ENCODE measurements at places on chromosomes 6 and 20.

DNA sequence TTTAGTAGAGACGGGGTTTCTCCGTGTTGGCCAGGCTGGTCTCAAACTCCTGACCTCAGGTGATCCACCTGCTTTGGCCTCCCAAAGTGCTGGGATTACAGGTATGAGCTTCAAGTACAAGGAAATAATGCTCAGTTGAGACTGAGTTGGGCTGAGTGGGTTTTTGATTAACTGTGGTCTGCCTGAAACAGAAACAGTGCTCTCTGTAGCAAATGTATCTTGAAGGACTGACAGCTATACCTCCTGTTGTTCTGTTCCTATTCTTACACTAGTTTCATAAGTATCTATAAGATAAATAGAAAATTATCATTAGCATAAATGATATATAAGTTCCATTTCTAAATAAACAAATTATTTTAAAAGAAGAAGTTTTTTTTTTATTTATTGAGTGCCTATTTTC, 142.8 kb upstream of the PTPRK start:
- no peak for DNase-seq

DNA sequence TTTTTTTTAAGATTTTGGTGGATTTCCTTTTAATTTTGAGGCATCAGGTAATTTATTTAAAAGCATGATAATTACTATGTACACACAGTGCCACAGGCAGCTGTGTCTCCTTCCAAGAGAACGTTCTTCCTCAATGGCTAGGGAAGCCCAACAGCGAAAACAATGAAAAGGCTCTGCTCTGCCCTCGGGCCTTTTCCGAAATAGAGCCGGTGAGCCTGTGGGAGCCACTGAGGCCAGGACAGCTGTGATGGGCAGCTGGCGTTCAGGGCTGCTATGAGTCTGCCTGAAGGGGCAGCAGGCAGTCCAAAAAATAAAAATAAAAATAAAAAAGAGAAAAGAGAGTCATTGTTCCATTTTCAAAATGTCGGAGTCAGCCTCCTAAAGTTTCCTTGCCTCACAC, 443.8 kb downstream of the KIF16B start:
- DNase-seq, result no peak

DNA sequence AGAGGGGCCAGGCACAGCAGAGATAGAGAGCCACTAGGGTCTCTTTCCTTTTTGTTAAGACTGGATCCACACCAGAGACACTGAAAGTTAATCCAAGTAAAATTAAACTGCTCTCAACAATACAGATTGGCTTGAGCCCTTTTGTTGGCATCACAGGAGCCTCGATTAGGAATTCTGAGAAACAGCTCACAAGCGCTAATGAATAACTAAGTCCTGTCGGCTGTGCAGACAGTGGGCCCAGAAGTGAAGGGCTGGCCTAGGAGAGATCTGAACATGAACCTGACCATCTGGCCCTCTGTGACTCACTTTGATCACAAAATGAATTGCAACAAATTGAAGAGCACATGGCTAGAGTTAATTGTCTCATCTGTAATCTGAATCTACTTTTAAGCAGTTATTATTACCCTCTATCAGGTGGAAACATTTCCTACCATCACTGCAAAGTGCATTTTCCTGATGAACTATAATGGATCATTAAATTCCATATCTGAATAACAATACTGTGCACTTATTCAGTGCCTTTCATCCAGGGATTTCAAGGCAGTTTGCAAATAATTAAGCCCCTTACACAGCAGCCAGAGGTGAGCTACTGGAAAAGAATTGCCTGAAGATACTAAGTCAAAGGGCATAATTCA, 3.2 kb downstream of the BACH2 start:
- peak; percentile 8 for DNase-seq

- DNase-seq, result no peak
Observed at GRCh38 chr6:43275801-43276576, 22.1 kb upstream of the SLC22A7 start.

GRCh38 chr20:64057628-64058498, 5.1 kb upstream of the TCEA2 start:
- peak; percentile 40 for DNase-seq

GRCh38 chr20:34112600-34113101, 608 bp upstream of the EIF2S2 start:
- DNase-seq, result peak; percentile 31

GRCh38 chr20:46282669-46283068, 25.6 kb downstream of the CDH22 start:
- DNase-seq, result no peak

GRCh38 chr20:49385465-49385864, 97.0 kb downstream of the KCNB1 start:
- peak; percentile 22 for DNase-seq

- DNase-seq, result no peak
Observed at GRCh38 chr6:85568411-85568810, 25.2 kb downstream of the SNX14 start.

DNA sequence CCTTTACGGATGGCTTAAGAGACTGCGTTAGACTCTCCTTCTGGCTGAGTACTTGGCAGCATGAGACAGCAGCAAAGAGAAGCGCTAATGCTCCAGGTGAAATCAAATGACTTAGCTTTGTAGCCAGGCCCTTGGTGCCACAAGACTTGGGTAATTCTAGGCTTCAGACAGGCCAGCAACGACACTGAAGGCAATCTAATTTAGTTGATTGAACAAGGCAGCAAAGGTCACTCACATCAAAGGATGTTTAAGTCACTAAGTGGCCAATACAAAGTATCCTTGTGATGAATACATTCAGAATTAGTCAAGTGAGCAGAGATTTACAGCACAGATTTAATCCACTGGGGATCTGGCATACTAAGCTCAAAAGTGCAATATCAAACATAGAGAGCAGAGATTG, 113.2 kb downstream of the FAM83B start:
- no peak for DNase-seq

GRCh38 chr6:169409742-169410312, 156.2 kb upstream of the THBS2 start:
- DNase-seq, result no peak

DNA sequence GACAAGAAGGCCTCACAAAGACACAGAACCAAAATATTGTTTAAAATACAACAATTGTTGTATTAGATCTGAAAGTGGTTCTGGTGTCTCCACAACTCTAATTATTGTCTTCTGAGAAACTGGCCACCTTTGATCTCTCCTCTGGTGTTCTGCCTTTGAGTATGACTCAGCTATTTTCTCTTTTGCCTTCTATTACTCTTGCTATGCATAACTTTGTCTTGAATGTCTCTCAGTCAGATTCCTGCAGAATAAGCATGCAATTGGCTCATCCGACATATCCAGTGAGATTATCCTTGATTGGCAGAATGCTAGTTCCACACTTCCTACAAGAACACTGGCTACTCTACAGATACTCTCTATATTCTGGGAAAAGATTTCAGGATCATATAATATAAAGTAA, 14.3 kb upstream of the EPM2A start:
- peak; percentile 85 for DNase-seq

Data from IMR-90 (cell line).